K562 (cell line): ENCODE measurements at places on chromosomes 6 and 20. TPM values are rescaled to one million over a fixed set of nuclear protein-coding genes. Genes with fewer than 3 reads are reported as not detected.

Gene DLL1
- not detected in 2 replicates for total RNA-seq

Gene SNHG17
- total RNA-seq = 106 and 112 TPM in 2 replicates

Gene BFSP1
- total RNA-seq = 0.29 and 0.40 TPM in 2 replicates

Gene HSPA12B
- 0.07 TPM in 1 of 2 replicates, not detected in the other for total RNA-seq

Gene HLA-DOA
- total RNA-seq = 0.07 TPM in 1 of 2 replicates, not detected in the other

Gene HLA-DQB2
- total RNA-seq = not detected in 2 replicates

Gene COL9A1
- 0.13 TPM in 2 replicates for total RNA-seq
